ENCODE measurements at places on chromosomes 6 and 20.
A peak's percentile ranks its signal among the peaks of the same experiment; 100 is the strongest.

GRCh38 chr6:15593798-15594197 is 69.0 kb downstream of the DTNBP1 start:
- DNase-seq = no peak

GRCh38 chr6:130675072-130675471 is 152.1 kb upstream of the SMLR1 start:
- DNase-seq = no peak

DNA sequence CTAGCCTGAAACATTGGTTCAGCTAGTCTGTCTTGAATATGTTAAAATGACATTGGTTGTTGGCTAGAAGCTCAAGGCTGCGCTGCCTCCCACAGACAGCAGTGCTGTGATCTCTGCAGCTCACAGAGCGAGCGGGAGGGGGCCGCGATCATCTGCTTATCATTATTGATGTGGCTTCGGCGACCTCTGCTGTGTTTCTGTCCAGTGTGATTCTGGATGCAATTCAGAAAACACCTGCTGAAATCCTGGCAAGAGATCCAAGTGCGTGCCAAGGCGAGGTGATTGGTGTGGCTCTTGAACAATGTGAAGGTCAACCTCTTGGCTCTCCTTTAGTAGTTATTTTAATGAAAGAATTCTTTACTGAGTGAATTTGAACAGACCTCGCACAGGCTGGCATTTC is 142.3 kb upstream of the SASH1 start:
- peak; percentile 71 for DNase-seq

GRCh38 chr6:122372647-122373046 is 26.8 kb upstream of the HSF2 start:
- DNase-seq = no peak

DNA sequence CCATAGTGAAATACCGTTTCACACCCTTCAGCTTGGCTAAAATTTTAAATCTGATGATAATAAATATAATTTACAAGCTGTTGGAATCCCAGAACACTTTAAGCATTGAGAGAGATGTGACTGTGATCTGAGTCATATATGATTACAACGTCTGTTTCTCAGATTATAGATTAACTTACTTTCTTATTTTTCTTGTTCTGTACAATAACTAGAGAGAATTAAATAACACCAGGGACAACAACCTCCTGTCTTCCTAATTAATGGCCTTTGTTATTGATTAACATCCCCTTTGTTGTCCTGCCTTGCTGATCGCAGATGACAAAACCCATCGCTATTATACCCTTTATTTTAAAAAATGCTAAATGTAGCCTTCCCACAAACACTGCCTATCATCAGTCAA is 87.8 kb upstream of the EZR start:
- DNase-seq = no peak

DNA sequence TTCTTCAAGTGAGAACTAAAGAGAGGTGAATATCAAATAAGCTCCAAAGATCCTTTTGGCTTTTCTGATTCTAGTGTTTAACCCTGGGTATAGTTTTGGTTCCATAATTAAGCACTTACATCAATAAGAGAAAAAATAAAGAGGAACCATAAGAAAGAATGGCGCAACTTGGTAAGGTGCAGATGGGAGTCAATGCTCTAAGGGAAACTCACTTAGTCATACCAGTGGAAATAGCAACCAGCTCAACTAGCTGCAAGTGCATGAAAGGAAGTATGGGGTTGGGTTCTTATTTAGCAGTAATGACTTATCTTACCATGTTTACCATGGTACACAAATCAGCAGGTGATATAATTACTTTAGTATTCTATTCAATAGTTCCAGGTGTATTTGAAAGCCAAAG is 296.5 kb upstream of the RUNX2 start:
- DNase-seq = no peak

- no peak for DNase-seq
Measured at GRCh38 chr6:47700053-47700452, 1.7 kb downstream of the ADGRF4 start.

GRCh38 chr6:54876365-54876764 is 29.8 kb downstream of the FAM83B start:
- DNase-seq = no peak

DNA sequence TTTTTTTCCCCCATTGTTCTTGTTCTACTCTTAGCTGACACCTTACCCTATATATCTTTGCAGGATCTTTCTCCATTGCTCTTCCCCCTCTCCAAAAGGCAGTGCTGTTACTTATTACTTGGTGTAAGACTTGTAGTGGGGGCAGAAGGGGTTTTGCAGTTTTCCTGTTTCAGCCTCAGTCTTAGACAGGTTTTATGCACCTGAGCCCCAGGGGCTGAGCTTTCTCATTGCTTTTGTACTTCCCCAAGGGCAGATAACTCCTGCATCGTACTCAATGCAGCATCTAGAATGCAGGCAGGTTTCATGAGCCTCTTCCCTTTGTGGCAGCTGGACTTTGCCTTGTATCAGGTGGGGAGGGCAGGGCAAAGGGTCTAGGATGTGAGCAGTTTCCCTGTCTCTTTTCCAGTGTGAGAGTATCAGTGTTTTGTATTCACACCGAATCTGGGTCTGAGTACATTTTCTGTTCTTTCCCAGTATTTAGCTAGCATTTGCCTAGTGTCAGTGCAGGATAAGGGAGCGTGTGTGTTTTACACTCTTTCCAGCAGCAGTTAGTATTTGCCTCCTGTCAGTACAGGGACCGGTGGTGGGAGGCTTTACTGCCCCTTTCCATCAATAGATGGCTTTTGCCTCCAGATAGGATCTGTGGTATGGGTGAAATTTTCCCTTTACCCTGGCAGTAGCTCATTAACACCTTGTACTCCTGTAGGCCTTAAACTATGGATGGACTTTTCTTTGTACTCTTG is 19.6 kb downstream of the CYB5R4 start:
- DNase-seq = no peak

DNA sequence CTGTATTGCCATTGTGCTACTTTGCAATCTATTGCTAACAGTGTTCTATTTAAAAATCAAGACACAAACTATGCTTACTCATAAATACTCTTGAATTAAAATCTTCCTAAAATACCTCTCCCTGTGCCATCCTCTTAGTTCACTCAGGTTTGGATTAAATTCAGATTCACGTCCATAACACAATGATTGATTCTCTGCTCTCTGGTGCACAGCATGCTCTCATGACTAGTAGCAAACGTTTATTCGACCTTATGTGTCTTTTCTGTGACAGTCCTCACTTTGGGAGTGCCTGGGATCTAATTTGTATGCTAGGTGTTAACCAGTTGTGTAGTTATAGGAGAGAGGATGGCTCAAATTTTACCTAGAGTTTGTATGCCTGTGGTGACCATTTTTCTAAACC is 270.4 kb upstream of the FKBP1C start:
- no peak for DNase-seq

GRCh38 chr6:80501636-80502035 is 395.2 kb downstream of the BCKDHB start:
- DNase-seq = no peak

- DNase-seq = peak; percentile 62
Measured at GRCh38 chr20:11917663-11918062, at the start of gene BTBD3. Gene BTBD3, plus strand, starts transcription at chr20:11917893. Its CDS starts 383 bp downstream, at chr20:11918276.

- no peak for DNase-seq
Measured at GRCh38 chr6:132511831-132512220, 1.1 kb downstream of the STX7 start.

DNA sequence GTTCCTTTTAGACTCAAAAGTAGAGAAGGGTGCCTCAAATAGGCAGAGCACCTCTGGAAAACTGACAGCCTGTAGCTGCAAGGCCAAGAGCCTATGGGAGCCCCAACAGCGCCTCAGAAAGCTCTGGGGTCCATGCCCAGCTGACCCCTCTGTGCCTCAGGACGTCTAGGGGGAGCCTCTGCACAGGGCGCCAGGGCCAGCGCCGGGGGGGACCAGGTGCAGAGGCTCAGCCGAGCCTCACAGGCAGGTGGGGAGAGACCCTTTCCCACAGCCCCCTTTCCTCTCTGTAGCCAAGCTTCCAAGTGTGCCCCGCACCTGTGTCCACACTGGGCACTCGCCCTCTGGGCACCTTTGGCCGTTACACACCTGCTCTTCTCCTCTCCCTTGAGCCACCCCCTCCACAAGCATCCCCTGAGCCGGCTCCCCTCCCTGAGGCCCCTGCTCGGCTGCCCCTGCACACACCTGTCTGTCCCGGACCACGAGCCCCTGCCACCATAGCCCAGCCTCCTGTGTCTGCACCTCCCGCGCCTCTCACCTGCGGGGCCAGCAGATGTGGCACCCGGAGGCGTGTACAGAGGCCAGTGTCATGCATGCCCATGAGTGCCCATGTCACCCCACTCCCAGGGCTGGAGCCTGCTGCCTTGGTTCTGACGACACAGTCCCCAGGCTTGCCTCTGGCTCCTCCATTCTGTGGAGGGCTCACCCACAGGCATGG is 53.2 kb downstream of the GINS1 start:
- no peak for DNase-seq

- DNase-seq = no peak
Measured at GRCh38 chr20:6636209-6637159, 131.0 kb upstream of the BMP2 start.

DNA sequence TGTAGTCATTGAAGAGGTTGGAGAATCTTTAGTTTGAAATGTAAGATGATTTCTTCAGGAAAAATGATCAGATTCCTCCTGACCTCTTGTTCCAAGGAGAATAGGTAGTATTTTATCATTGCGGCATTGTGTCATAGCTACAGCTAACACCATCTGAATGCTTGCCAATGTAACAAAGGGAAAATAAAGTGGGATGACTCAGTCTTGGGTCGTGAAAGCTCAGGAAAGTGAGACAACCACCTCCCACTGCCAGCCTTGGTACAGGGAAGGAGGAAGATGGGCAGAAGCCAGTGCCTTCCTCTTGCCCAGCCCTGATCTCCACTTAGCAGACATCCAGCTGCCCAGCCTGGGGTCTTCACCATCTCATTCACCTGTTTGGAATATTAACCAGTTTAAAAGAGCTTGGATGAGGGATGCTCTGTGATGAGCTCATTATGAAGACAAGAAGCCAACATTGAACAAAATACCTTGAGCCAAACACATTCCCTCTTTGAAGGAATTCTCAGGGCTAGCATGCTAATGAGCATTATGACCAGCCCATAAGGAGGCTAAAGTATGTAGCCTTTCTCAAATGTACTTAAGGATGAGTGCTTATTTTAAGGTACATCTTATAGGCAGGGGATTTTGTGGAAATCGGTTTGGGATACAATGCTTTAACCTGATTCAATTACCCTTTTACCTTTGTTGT is 40.0 kb upstream of the APCDD1L start:
- DNase-seq = no peak

DNA sequence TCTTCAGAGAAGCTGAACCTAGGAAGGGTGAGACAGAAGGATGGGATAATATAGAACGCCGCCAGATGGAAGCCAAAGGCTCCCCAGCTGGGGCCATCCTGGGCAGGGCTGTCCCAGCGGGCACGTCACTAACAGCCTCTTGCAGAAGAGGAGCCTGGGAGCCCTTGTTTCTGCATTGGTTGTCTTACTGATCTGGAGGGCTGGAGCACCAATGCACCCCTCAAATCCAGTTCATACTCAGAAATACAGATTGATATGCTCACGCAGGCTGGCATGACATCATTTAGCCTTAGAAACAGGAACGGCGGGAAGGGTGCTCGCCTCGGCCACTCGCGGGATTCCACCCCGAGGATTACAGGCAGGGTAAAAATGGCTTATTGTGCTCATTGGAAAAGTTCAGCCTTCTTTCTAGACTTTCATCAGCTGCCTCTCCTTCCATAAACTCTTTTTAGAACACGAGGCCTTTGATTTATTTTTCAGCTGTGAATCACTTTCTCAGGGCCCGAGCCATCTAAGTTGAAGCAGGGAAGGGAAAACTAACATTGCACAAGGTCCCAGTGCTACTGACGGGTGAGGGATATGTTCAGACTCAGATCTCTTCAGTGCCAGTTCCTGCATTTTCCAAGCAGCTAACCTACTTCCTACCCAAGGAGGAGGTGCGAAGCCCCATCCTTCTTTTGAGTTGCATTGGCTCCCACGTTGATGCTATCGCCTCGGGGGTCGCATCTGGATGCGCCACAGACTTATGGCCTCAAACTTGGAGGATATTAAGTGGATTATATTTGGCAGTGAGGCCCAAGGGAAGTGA is 82.3 kb downstream of the GMPR start:
- DNase-seq = peak; percentile 73

DNA sequence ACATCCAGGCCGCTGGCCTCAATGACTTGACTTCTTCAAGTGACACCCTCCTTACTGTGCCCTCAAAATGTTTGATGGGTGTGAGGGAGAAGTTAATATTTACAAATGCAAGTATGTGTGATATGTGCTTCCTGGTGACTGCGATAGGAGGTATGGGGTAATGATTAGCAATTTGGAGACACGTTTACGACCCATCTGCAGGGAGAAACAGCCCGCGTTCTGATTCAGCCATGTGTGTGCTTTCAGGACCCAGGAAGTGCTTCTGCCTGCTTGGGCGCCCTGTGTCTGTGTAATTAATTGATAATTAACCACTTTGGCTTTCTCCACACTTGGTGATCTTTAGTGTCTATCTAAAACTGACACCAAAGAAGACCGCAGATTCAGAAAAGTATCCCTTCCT is 25.0 kb downstream of the SIRPA start:
- DNase-seq = no peak

DNA sequence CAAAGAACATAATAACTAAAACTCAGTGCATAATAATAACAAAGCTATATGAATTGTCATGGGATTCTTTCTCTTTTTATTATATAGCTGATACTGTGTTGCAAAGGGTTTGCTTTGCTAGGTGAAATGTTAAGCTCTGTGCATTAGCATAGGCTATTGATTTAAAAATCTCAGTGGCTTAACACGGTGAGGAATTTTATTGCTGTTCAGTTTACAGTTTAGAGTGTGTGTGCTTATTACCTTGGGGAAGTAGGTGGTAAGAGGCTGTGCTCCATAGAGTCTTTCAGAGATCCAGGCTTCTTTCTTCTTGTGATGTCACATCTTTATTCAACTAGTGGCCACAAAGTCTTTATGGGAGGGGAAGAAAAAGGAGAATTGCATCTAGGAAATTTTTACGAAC is 55.7 kb downstream of the LRRC1 start:
- no peak for DNase-seq

DNA sequence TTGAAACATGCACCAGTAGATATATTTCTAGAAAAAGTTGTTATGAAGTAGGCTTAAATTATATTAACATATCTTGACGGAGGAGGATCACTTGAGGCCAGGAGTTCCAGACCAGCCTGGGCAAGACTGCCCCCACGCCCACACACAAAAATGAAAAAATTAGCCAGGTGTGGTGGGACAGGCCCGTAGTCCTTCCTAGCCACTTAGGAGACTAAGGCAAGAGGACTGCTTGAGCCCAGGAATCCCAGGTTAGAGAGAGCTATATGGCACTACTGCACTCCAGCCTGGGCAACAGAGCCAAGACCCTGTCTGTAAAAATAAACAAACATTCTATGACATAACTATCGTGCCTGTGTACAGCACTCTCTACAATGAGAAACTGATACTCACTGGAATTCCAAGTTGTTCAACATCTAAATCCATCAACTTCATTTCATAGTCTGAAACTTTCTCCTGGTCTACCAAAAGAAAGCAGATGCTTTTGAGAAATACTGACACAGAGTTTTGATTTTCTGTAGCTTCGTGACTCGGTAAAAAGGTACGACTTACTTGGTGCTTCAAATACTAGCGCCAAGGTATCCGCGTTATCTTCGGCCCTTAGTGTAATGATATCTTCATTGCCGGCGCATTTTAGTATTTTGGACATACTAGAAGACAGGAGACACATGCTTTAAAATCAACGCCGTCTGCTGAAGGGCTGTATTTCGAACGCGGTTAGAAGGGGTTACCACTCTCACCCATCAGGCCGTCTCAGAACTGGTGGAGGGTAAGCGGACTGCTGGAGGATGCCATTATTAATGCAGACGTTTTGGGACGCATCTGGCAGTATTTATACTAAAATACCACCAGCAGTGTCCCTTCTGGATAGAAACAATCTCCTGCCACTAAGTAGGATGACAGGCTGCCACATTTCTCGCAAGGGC is 1.3 kb downstream of the PCNA start:
- DNase-seq = no peak
